Lower lobe of right lung (tissue), 2 donors: ENCODE measurements at places on chromosomes 2 and 18. TPM values are rescaled to one million over a fixed set of nuclear protein-coding genes. Genes with fewer than 3 reads are reported as not detected.

FAM237A gene
- not detected for total RNA-seq

TMEM37 gene
- 21.7 TPM for total RNA-seq

SMAD4 gene
- 97.8 TPM for total RNA-seq

TRIM43 gene
- total RNA-seq, result not detected

FHOD3 gene
- total RNA-seq, result 2.5 TPM

PARD6G gene
- total RNA-seq, result 7.3 TPM

DNA sequence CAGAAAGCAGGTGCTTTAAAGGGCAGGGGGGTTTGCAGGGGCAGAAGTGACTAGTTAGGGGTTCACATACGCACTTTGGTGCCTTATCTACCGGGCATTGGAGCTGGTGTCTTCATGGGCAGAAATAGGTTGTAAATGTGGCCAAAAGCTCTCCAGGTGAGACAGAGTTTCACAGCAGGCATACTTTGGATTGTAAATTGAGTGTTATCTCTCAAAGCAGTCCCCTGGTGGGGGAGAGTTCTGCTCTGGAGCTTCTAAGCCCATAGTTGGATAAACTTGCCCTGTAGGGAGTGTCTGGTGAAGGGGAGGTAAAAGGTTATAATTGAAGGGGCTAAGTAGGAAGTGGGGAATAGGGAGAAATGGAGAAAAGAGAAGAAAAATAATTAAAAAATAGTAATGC, 43.1 kb downstream of the COL4A3 start:
- H3K27ac ChIP-seq, result no peak overlapping the region
- H3K27me3 ChIP-seq, result no peaks in the 10 kb centered on the region

DNA sequence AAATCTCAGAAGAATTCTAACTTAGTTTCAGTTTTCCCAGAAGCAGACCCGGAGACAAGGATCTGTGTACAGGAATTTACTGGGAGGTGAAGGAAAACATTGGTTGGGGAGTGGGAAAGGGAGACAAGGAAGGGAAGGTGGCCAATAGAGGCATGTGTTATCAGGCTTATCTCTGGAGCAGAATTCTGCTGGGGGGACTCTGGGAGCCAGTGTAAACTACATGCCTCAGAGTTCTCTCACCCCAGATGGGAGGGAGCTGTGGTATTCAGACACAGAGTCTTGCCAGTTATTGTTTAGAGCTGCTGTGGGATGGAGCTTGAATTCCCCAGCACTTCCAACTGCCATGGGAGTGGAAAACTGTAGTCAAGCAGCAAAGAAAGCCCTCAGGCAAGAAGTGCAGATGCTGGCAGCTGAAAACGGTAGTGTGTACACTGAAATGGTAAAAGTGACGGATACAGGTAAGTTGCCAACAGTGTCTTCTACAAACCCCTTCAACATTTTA, 19.0 kb downstream of the DNPEP start:
- peaks cover 6% of the 10 kb centered on the region for H3K36me3 ChIP-seq
- peak overlapping the region; percentile 24 for H3K27ac ChIP-seq
- DNase-seq, result no peak
- H3K4me3 ChIP-seq, result peak overlapping the region; percentile 14
- H3K4me1 ChIP-seq, result peaks cover 8% of the 10 kb centered on the region

DNA sequence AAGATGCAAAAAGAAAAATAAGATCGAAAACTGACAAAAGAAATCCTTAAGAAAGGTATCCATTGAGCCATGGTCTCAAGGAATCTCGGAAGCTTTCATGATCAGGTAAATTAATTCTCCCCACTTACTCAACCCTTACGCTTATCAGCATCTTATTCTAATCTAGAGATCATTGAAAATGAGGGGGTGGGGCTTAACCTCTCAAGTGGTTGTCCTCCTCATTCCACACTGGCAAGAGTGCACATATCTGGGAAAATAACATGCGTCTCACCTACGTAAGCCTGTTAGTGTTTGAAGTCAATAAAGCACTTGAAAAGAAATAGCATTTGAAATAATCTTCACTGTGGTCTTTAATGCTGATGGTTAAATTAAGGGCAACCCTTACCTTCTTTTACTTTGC, 82.5 kb upstream of the NEUROD1 start:
- no peak overlapping the region for H3K27ac ChIP-seq
- H3K4me3 ChIP-seq, result no peak overlapping the region
- no peaks in the 10 kb centered on the region for H3K4me1 ChIP-seq
- no peaks in the 10 kb centered on the region for H3K36me3 ChIP-seq

DNA sequence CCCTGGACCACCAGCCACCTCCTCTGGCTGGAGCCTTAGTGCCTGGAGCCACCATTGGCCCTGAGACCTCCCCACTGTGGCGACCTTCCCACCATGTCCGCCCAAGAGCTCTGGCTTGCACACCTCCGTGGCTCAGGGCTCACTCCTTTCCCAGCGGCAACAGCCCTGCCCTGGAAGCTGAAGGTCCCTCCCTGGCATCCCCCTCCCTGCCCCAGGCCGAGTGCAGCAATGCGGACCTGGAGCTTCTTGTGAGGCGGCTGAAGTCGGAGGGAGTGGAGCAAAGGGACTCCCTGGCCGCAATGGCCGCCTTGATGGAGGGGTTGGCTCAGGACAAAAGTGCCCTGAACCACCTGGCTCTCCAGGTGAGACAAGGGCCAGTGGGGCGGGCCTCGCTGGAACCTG, 28.6 kb downstream of the CROCC2 start:
- DNase-seq, result peak; percentile 36
- H3K27ac ChIP-seq, result no peak overlapping the region
- no peaks in the 10 kb centered on the region for H3K27me3 ChIP-seq
- H3K4me1 ChIP-seq, result no peaks in the 10 kb centered on the region
- H3K36me3 ChIP-seq, result no peaks in the 10 kb centered on the region

DNA sequence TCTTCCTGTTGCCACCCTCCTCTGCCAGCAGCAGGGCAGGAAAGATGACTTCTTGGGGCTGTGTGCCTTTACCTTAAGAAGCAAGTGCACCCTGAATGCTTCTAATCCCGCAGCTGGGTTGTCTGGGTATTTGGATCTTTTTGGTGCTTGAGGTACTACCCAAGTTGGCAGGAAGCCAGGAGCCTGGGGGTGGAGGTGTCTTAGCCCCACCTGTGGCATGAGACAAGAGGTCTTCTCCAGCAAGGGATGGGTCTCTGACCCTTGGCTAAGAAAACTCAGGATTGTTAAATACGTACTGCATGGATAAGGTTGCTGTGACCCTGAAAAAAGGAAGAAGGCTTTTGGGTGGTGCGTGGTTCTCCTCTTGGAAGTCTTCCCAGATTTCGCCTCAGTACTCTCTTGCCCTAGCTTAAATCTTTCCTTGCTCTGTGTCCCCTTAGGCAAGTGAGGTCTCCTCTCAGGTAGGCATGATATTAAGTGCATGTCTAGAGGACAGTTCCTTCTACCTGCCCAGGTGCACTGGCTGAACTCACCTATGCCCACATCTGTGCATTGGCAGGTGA, 4.3 kb downstream of the HPCAL1 start:
- peak overlapping the region; percentile 7 for H3K4me3 ChIP-seq
- H3K27ac ChIP-seq, result peak overlapping the region; percentile 2
- H3K27me3 ChIP-seq, result no peaks in the 10 kb centered on the region
- peaks cover 54% of the 10 kb centered on the region for H3K4me1 ChIP-seq
- no peaks in the 10 kb centered on the region for H3K36me3 ChIP-seq

DNA sequence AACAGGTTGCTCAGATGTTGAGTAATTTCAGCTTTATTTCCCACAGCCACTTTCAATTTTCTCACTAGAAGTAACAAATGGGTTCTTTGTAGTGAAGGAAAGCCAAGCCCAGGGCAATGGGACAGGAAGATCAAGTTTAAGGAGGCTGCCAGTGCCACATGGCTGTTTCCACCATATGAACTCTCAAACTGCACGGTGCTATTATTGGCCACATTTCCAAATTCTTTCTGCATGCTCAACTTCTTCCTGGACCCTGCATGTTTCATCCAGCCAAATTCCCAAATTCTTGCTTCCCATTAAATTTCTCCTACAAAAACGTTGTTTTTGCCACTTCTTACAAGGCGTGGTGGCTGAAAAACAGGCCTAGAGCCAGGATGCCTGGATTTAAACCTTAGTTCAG, 193.3 kb upstream of the SPHKAP start:
- H3K36me3 ChIP-seq, result no peaks in the 10 kb centered on the region
- no peak overlapping the region for H3K27ac ChIP-seq
- no peak overlapping the region for H3K4me3 ChIP-seq
- no peak for DNase-seq
- no peaks in the 10 kb centered on the region for H3K4me1 ChIP-seq

DNA sequence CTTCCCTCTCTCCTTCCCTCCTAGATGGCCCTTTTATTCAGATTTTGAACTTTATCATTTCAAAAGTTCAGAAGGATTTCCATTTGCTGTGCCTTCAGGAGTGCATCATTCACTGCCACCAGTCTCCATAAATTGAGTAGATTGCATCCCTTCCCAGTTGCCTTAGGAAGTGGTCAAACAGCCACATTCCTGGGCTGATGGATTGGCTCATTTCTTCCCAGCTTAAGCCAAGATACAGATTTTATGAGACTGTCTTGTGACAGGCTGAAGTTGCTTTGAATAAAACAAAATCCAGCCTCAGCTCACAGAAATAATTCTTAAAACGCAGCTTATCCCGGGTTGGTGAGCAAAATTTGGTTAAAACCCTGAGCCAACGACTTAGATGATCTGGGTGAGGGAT, 9.8 kb downstream of the NRP2 start:
- no peak overlapping the region for H3K4me3 ChIP-seq
- H3K36me3 ChIP-seq, result no peaks in the 10 kb centered on the region
- DNase-seq, result no peak
- no peaks in the 10 kb centered on the region for H3K27me3 ChIP-seq

- H3K36me3 ChIP-seq, result no peaks in the 10 kb centered on the region
- H3K4me1 ChIP-seq, result no peaks in the 10 kb centered on the region
- DNase-seq, result no peak
- no peak overlapping the region for H3K27ac ChIP-seq
Measured at GRCh38 chr2:26816893-26817292, 31.0 kb downstream of the CENPA start.

GRCh38 chr2:72415241-72415661, 267.6 kb upstream of the CYP26B1 start:
- H3K36me3 ChIP-seq, result no peaks in the 10 kb centered on the region
- H3K4me3 ChIP-seq, result no peak overlapping the region
- DNase-seq, result no peak
- no peaks in the 10 kb centered on the region for H3K27me3 ChIP-seq
- no peaks in the 10 kb centered on the region for H3K4me1 ChIP-seq

- H3K27me3 ChIP-seq, result no peaks in the 10 kb centered on the region
- H3K36me3 ChIP-seq, result peaks cover 45% of the 10 kb centered on the region
- no peak overlapping the region for H3K27ac ChIP-seq
- DNase-seq, result no peak
- H3K4me1 ChIP-seq, result peaks cover 5% of the 10 kb centered on the region
Measured at GRCh38 chr2:1642993-1643619, 101.2 kb downstream of the PXDN start.

DNA sequence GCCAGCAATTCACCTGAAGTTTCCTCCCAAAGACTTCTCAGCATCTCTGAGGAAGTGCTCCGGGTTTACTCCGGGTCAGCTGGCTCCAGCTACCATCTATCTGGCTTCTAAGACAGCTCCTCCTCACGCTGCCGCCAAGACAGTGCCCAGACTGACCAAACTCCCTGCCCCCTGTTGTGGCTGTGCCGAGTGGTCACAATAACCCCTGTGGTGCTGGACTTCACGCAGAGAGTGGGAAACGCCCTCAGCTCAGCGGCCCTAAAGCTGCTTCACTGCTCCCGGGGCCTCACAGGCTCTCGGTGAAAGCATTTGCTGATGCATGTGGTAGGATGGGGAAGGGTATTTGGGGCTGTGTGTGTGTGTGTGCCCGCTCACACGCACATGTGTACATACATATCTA, 154.8 kb upstream of the ZNF236 start:
- DNase-seq, result no peak
- H3K27me3 ChIP-seq, result no peaks in the 10 kb centered on the region
- H3K36me3 ChIP-seq, result no peaks in the 10 kb centered on the region
- H3K27ac ChIP-seq, result no peak overlapping the region
- H3K4me3 ChIP-seq, result no peak overlapping the region

GRCh38 chr2:101832114-101832513, 134.6 kb downstream of the MAP4K4 start:
- no peak for DNase-seq
- peaks cover 61% of the 10 kb centered on the region for H3K36me3 ChIP-seq
- no peak overlapping the region for H3K27ac ChIP-seq
- H3K4me3 ChIP-seq, result no peak overlapping the region
- no peaks in the 10 kb centered on the region for H3K27me3 ChIP-seq

DNA sequence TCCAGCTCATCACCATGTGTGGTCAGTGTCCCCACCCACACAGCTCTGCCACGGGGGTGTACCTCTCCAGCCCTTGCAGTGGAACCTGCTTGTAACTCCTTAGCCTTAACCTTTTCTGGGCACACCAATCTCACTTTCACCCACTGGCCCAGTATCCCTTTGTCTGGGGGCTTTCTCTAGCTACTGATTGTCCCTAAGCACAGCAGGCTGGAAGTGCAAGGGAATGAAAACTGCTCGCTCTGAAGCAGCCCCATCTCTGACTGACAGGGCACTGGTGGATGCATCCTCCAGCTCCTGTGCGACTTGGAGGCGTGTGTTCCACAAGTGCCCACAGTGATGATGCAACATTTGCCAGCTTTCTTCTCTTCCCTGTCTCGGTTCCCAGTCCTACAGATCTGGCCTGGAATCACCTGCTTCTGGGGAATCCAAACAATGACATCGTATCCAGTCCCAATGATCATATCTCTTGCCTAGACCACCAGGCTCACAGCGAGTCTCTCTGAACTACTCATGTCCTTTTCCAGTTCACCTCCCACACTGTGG, 33.6 kb downstream of the SCTR start:
- peaks cover 50% of the 10 kb centered on the region for H3K4me1 ChIP-seq
- no peak for DNase-seq
- H3K4me3 ChIP-seq, result no peak overlapping the region
- peak overlapping the region; percentile 79 for H3K27ac ChIP-seq
- no peaks in the 10 kb centered on the region for H3K27me3 ChIP-seq
- H3K36me3 ChIP-seq, result no peaks in the 10 kb centered on the region

DNA sequence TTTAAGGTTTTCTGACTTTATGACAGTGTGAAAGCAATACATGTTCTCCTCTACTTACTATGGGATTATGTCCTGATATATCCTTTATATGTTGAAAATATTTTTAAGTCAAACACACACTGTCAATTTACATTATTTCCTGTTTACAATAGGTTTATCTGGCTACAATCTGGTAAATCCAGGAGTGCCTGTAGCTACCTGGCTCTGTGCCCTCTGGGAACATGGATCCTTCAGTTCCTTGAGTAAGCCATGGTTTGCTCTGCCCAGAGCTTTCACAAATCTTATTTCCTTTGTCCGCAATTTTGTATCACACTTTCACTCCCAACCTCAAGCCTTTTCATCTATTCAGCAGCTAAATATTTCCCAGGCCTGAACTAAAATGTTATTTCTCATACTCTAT, 1582.2 kb upstream of the NXPH2 start:
- H3K36me3 ChIP-seq, result no peaks in the 10 kb centered on the region
- no peak for DNase-seq
- H3K4me3 ChIP-seq, result no peak overlapping the region
- H3K27ac ChIP-seq, result no peak overlapping the region
- no peaks in the 10 kb centered on the region for H3K27me3 ChIP-seq
